ENCODE measurements at places on chromosomes 5 and 9. TPM values are rescaled to one million over a fixed set of nuclear protein-coding genes. Genes with fewer than 3 reads are reported as not detected.

The CCNH gene
- total RNA-seq: 80.9 TPM

The IL13 gene
- total RNA-seq: 308 TPM

The CDC20B gene
- total RNA-seq: not detected

The PCDHAC1 gene
- total RNA-seq: not detected

The C6 gene
- not detected for total RNA-seq

The MYORG gene
- 1.0 TPM for total RNA-seq

The HIGD2A gene
- total RNA-seq: 93.5 TPM

The CYLC2 gene
- not detected for total RNA-seq

The KCNN2 gene
- total RNA-seq: not detected

The PCDHB16 gene
- not detected for total RNA-seq

The ARHGEF39 gene
- total RNA-seq: 8.8 TPM

Data from activated T-helper 1 cell treated with anti-CD3 and anti-CD28 coated beads, Interleukin-12 subunit alpha, Interleukin-12 subunit beta, Interleukin-2, Interleukin-4 antibody, amounts not matched to agents 30 ng/mL and 10 ng/mL and 1 ng/mL, durations not matched to agents 14 hours and 24 hours and 36 hours (primary cell).